Ascending aorta (tissue), 2 donors: ENCODE measurements at places on chromosomes 3 and 15. TPM values are rescaled to one million over a fixed set of nuclear protein-coding genes. Genes with fewer than 3 reads are reported as not detected.

DNA sequence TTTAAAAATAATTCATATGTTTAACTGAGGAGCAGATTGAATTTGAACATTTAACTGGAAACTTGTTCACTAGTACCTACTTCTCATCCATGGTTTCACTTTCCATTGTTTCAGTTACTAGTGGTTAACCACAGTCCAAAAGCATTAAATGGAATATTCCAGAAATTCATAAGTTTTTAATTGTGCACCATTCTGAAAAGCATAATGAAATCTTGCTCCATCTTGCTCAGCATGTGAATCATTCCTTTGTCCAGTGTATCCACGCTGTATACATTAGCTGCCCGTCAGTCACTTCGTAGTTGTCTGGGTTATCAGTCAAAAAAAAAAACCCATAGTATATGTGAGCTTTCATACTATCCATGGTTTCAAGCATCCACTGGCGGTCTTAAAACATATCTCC lies 217.6 kb downstream of the TPRG1 start:
- no peaks in the 10 kb centered on the region for H3K36me3 ChIP-seq
- DNase-seq = no peak
- H3K27me3 ChIP-seq = no peaks in the 10 kb centered on the region
- H3K4me1 ChIP-seq = no peaks in the 10 kb centered on the region
- H3K4me3 ChIP-seq = no peak overlapping the region
- no peak overlapping the region for H3K27ac ChIP-seq

DNA sequence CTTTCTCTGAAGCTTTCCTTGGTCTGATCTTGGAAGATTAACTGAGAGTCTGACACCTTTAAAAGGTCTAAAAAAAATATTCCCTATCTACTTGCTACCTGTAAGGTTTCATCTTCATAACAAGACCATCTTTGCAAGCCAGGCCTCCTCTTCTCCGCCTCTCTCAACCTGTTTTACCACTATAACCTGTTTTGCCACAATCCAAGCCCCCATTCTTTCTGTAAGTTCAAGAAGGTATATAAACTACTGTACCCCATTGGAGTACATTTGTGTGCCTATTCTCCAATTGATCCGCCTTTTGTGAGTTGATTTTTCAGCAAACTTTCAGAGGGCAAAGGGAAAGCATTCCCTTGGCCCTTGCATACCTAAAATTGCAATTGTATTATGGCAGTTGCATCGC lies 319.3 kb upstream of the NECTIN3 start:
- H3K4me1 ChIP-seq = no peaks in the 10 kb centered on the region
- H3K27ac ChIP-seq = no peak overlapping the region
- no peaks in the 10 kb centered on the region for H3K36me3 ChIP-seq

GRCh38 chr3:148790851-148791735 lies 36.5 kb upstream of the CPB1 start:
- H3K27me3 ChIP-seq = no peaks in the 10 kb centered on the region
- H3K36me3 ChIP-seq = no peaks in the 10 kb centered on the region
- H3K4me1 ChIP-seq = no peaks in the 10 kb centered on the region
- no peak for DNase-seq

GHSR gene
- not detected for total RNA-seq

DNA sequence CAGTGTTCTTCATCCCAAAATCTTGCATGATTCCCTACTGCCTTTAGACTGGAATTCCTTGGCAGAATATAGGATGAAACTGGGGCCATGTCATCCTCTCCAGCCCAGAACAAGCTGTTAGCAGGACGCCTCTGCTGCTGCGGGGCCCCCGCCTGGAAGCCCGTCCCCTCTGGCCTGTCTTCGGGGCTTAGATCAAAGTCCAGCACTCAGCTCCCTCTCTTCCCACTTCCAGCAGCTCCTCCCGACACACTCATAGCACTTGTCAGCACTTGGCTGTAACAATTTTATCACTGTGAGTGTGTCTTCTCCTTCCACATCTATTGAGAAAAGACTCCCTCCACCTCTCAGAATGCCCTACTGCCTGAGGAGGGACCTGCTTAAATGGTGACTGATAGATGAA lies 112.0 kb upstream of the HACD2 start:
- no peaks in the 10 kb centered on the region for H3K27me3 ChIP-seq
- H3K27ac ChIP-seq = peak overlapping the region; percentile 92
- peaks cover 26% of the 10 kb centered on the region for H3K4me1 ChIP-seq
- H3K4me3 ChIP-seq = peak overlapping the region; percentile 49

GRCh38 chr15:91508633-91509032 lies 344.9 kb upstream of the SLCO3A1 start:
- H3K36me3 ChIP-seq = no peaks in the 10 kb centered on the region
- H3K27me3 ChIP-seq = no peaks in the 10 kb centered on the region
- no peak for DNase-seq
- no peak overlapping the region for H3K4me3 ChIP-seq
- H3K27ac ChIP-seq = no peak overlapping the region
